Smooth muscle cell of the pulmonary artery (primary cell): ENCODE measurements at places on chromosomes 2 and 18. TPM values are rescaled to one million over a fixed set of nuclear protein-coding genes. Genes with fewer than 3 reads are reported as not detected.

The FIGN gene
- 0.99 and 2.7 TPM in 2 replicates for total RNA-seq

The POU3F3 gene
- not detected in 2 replicates for total RNA-seq

The IL1B gene
- 2.6 and 11.9 TPM in 2 replicates for total RNA-seq

The C2orf72 gene
- 3.3 and 6.3 TPM in 2 replicates for total RNA-seq

The CGREF1 gene
- total RNA-seq = 30.5 and 40.8 TPM in 2 replicates

The NEU2 gene
- total RNA-seq = not detected in 2 replicates

The TXNDC2 gene
- not detected in 2 replicates for total RNA-seq

The XIRP2 gene
- not detected in 2 replicates for total RNA-seq

The LIMS4 gene
- total RNA-seq = 3.1 and 9.4 TPM in 2 replicates

The KLHL41 gene
- 0.56 and 0.72 TPM in 2 replicates for total RNA-seq
